ENCODE measurements at places on chromosomes 5 and 9.

DNA sequence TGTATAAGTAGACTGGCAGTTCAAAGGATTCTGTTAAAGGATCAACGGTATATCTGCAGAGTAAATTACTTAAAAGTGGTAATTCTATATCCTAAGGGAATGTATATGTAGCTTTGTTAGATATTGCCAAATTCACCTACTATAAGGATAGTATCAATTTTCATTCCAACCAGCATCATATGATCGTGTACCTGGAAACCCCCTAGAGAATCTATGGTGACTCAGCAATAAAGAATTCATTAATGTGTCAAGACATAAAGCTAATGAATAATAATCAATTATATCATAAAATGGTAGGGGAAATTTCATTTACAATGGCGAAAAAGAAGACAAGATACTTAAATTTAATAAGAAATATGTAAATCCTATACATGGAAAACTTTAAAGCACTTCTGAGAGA is 234.1 kb upstream of the ACTBL2 start:
- no peak for DNase-seq

GRCh38 chr5:1158647-1159340 is 42.6 kb upstream of the SLC6A19 start:
- DNase-seq, result no peak

GRCh38 chr5:34563931-34564709 is 92.0 kb upstream of the RAI14 start:
- DNase-seq, result no peak

DNA sequence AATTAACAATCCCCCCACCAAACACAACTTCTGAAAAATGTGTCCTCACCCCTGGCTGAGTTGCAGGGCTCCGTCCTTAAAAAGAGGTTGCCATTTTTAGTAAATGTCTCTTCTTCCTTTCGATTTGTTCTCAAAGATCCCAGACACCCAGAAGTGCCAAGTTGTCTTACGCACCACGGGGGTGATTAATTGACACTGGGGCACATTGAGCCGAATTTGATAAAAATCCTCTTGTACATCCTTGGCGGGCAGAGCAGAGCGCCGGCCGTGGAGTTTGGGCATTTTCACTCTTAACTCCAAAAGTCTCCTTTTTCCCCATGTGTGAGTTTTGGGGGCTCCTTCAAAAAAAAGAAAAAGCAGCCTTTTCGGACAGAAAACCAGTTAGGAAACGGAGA is 4.5 kb downstream of the LMX1B start:
- DNase-seq, result no peak

DNA sequence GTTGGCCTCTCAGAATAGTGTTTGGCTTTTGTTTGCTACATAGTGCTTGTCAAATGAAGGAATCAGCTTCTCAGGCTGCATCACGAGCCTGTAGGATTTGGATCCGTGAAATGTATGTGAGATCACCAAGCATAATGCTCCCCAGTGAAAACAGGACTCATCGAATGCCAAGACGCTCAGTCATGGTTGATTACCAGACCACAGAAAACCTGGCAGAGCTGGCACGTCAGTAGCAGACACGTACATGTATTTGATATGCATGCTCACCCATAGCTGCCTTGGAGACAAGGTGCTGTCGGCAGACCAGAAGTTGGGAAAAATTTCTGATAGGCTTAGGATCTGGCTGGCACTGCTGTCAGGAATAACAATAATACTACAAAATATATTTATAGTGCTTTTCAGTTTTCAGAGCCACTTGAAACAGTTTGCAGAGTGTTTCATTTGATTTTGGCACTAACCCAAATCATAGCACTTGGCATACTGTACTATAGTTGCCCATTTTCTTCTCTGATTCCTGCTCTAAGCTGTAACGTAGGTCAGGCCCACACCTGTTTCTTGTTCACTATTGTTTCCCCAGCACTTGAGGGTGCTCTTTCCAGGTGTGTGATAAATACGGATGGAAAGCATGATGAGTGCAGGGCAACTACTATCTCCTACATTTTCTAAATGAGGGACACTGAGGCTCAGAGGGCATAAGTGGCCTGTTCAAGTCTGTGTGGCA is 226.1 kb downstream of the NR3C1 start:
- DNase-seq, result no peak

GRCh38 chr5:95272316-95272929 is 12.5 kb downstream of the MCTP1 start:
- DNase-seq, result no peak

DNA sequence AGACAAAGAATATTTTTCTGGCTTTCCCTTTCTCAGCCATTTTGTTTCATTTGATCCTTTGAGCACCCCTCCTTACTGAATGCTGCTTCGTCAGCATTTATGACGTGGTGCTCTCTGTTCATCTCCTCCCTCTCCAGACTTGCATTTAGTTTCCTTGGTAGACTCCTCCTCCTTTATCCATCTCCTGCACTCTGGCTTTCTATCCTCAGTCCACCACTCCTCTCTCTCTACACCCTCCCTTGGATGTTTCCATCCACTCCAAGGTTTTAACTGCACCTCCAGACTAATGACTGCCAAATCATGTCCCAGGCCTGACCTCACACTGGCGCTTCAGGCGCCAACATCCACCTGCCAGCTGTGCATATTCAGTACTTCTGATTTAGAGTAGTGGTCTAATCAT is 245.4 kb downstream of the RAB3C start:
- no peak for DNase-seq

DNA sequence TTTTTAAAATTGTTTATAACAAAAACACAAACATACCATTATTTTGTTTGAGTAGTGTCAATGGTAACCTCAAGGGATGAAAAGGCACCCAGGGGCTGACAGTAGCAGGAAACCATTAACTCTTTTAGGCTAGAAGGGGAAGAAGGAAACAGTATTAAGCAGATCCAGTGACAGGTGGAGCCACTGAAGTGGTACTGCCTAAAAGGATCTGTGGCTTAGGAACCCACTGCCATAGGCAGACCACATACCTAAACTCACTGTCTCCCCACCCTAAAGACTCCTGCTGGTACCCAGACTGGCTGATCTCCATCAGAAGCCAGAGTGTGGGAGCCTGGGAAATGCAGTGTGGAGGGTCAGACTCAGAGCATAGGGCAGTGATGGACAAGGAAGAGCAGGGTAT is 13.5 kb downstream of the RLN1 start:
- no peak for DNase-seq

DNA sequence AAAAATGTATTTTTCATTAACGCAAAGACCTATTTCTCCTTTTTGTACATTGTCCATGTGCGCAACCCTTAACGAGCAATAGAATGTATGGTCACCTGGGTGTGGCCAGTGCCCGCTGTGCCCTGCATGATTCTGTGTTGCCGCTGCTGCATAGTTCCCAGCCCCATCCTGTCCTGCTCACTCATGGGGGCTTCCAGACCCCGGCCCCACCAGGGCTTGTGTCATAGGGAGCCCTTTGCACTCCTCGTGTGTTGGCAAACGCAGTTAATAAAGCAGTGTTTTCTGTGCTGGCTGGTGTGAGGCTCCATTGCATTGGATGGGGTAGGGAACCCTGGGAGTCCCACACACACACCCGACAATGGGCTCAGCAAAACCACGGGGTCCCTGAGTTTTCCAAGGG is 49.7 kb downstream of the SAR1B start:
- no peak for DNase-seq

Data from esophagus squamous epithelium (tissue), 5 donors.